CD8-positive, alpha-beta T cell (primary cell): ENCODE measurements at places on chromosomes 1 and 21.

DNA sequence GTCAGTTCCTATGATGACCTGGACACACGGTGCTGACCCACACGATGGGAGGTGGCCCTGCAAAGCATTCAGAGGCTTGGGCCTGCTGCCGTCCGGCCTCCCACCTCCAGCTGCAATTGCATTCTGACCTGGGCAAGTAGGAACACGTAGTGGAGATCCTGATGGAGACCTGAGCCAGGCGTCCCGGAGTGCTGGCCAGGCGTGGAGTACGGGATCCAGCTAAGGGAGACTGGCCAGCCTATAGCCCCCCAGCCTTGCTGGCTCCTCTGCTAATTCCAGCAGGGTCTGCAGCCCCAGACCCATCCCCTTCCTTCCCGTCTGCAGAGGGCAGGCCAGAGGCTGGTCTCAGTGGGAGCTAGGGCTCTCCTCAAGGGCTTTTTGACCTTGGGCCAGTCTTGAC lies 11.2 kb downstream of the CD46 start:
- no peak for DNase-seq

GRCh38 chr21:35467566-35467965 lies 418.5 kb upstream of the RUNX1 start:
- DNase-seq, result no peak

GRCh38 chr1:27601321-27601770 lies 2.6 kb downstream of the AHDC1 start:
- no peak for DNase-seq

DNA sequence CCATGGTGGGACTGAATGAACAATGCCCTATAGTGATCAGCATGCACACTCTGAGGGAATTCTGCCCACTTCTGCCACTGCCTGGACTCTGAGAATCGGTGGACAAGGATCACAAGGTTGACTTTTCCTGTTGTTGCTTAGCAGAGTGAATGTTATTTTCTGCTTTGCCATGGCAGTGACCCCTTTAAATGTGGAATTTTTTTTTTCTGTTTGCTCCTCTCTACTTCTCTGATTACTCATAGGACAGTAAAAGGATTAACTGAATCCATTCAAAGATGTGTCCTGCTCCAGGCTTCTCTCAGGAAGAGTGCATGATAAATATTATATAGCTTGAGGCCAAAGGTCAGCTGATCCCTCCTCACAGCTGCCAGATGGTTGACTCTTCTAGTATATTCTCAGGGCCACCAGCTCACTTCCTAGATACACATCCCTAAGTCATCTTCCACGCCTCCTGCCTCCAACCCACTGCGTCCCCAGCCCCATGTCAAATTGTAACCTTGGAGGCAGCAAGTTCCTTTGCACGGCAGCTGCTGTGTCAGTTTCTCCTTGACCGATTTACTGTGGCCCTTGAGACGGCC lies 74.0 kb upstream of the RALGPS2 start:
- DNase-seq, result no peak

- DNase-seq, result no peak
Observed at GRCh38 chr1:17094664-17095063, 24.6 kb downstream of the PADI2 start.

- no peak for DNase-seq
Observed at GRCh38 chr1:21703318-21703963, 34.3 kb upstream of the RAP1GAP start.

DNA sequence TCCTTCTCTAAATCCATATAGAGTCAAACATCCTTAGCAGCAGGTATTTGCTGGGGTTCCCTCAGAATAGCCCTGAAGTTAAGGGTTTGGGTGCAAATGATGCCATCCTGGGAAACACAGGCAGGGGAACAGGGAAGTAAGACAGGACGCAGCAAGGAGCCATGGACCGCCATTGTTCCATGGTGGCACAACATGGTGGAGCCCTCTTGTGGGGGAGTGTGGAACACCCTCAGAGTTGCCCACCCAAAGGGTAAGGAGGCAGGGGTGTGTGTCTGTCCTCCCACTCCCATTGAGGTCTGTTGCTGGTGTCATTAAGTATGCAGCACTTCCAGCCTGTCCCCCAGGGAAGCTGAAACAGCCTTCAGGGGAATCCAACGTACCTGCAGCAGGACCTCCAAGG lies 20.4 kb upstream of the RCAN1 start:
- DNase-seq, result peak; percentile 19

DNA sequence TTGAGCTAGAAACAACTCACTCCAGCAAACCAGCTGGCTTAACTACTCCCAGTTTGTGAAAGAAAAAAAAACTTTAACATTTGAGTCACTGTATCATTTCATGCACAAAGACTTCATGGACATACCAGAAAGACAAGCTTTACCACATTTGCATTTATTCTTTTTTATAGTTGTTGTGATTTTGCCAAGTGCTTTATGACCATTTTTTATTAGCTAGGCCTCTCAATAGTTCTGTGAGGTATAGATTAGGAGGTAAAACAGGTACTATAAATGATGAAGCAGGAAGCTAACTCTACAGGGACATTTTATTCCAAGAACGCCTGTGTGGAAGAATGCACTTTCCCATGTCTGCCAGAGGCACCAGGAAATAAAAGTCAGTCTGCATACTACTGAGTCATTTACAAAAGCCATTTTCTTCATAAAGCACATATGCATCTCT lies 8.2 kb upstream of the DENND1B start:
- DNase-seq, result no peak

GRCh38 chr1:118902299-118902698 lies 85.8 kb downstream of the TBX15 start:
- DNase-seq, result no peak
